ENCODE measurements at places on chromosomes 6 and 20. TPM values are rescaled to one million over a fixed set of nuclear protein-coding genes. Genes with fewer than 3 reads are reported as not detected.

The OXT gene
- not detected for polyA plus RNA-seq

DNA sequence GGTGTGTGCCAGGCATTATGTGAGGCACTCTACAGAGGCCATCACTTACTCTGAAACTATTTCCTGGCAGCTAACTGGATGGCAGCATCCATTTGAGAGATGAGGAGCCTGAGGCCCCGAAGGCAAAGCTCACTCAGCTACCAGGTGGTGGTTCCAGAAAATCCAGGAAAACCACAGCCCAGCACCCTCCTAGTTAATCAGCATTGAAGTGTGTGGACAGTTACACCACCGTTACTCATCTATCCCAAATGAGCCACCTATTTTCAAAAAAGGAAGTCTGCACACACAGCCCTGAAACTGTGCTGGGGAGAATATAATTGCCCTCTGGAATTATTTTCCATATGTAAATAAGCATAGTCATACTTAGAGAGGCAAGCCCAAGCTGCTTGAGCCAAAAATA, 67.4 kb downstream of the CNBD2 start:
- no peak for DNase-seq

DNA sequence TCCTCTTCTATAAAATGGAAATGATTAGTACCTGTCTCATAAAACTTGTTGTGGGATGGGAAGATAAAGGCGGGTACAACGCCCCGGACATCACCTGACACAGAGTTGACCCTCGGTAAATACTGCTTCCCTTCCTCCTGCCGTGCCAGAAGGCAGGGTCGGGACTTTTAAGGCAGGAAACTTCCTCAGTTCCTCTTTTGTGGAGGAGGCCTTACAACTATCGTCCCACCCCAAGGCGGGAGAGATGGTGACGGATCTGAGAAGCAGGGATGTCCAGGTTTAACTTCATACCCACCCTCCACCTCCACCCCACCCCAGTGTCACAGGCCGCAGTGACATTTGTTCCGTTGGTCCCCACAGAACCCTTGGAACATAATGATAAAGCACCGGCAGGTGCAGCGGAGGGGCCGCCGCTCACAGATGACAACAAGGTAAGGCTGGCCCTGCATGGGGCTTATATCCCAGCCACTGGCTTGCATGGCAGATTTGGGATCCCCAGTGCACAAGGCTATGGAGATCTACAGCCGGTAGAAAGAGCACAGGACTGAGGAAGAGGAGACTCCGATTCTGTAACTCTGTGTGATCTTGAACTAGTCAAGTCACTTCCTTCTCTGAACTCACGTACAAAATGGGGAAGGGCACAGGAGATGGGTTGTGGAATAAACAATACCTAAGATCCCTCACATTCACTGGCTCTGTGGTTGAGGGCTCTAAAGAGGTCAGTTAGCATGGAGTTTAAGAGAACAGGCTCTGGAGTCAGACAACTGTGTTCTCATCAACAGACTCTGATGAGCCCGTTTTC, 764 bp downstream of the DNTTIP1 start:
- DNase-seq = no peak

DNA sequence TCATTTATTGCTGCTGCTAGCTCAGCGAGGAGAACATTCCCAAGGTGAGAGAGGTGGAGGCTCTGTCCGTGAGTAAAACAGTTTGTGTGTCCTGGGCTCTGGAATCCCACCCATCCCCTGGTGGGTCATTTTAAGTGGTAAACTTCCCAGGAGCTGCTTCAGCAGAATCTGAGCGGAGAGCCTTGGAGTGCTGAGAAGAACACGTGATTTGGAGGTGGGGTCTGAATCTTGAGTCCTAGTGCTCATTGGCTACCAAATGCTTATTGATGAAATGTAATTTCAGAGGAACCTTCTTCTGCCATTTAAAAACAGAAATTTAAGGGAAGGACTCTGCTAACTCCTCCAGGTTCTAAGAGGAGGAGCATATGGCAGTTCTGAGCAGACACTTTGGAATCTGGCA, 132.4 kb downstream of the CDH26 start:
- DNase-seq = no peak

The LZTS3 gene
- polyA plus RNA-seq = 0.86 TPM

- no peak for DNase-seq
These were observed 316.6 kb downstream of the CDKAL1 start for GRCh38 chr6:20850686-20851416.

The KIAA1586 gene
- 10.4 TPM for polyA plus RNA-seq
